ENCODE measurements at places on chromosomes 6 and 20. TPM values are rescaled to one million over a fixed set of nuclear protein-coding genes. Genes with fewer than 3 reads are reported as not detected.

The CGA gene
- not detected for total RNA-seq

The MACROD2 gene
- total RNA-seq: 0.27 TPM

The HAO1 gene
- total RNA-seq: not detected

- no peak for DNase-seq
Observed at GRCh38 chr6:136860043-136860442, 37.7 kb downstream of the PEX7 start.

- DNase-seq: no peak
Observed at GRCh38 chr20:4710106-4710475, 11.6 kb upstream of the PRND start.

GRCh38 chr20:25273541-25274358 is 25.9 kb downstream of the PYGB start:
- no peak for DNase-seq

GRCh38 chr6:53335224-53335994 is 13.3 kb downstream of the ELOVL5 start:
- peak; percentile 71 for DNase-seq

GRCh38 chr6:43035495-43036194 is 14.2 kb downstream of the RRP36 start:
- no peak for DNase-seq

DNA sequence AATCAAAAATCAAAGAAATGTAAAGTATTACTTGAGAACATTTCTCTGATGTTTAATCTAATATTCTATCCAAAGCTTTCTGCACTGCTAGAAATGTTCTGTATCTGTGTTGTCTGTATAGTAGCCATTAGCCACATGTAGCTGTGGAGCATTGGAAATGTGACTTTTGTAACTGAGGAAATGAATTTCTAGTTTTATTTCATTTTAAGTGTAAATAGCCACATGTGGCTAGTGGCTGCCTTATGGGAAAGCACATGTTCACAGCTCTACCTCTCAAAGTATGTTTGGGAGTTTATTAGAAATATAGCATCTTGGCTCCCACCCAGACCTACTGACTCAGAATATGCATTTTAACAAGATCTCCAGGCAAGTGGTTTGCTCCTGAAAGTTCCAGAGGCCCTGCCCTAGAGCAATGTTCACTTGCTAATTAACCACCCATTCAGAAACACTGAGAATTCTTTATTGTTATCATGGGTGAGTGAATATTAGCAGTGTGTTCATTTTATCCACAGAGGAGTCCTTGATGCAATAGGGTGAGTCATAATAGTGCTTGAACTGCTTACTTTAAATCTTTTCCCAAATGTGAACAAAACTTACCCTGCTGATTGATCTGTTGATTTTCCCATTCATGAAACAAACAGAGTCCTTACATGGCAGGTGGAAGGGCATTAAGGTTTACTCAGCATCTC is 282.7 kb downstream of the PLCB1 start:
- DNase-seq: no peak

DNA sequence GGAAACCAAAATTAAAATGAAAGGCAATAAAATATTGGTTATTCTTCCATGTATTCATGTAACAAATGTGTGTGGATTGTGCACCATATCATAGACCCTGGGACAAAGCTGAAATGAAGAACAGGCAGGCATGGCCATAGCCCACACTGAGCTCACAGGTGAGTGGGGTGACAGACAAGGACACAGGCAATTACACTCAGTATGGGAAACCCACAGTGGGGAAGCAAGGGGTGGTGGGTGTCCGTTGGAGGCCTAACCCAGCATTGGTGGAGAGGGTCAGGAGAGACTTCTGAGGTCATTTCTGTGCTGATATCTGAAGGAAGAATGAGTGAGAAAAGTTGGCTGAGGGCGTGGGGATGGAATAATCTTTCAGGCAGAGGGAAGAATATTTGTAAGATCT is 47.6 kb upstream of the MAP3K4 start:
- DNase-seq: no peak

DNA sequence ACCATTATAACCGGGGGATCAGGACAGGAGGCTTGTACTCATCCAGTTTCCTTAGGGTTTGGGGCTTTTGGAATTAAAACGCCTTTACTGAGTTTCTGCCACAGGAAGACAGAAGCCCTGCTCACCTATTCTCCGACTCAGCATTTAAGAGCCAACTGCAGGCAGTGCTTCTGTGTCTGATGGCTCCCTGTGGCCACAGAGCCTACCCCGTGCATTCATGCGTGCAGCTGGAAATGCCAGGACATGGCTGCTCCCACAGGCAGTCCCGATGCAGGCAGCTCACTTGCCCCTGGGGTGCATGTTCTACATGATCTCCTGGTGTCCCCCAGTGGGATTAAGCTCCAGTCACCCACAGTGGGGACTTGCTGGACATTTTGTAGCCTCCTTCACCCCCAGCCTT is 22.2 kb downstream of the ZNF831 start:
- no peak for DNase-seq

All from naive thymus-derived CD4-positive, alpha-beta T cell (primary cell).